AG09319 (cell line): ENCODE measurements at places on chromosomes 5 and 9.

GRCh38 chr9:3659647-3660046, 133.8 kb upstream of the RFX3 start:
- no peak for DNase-seq

DNA sequence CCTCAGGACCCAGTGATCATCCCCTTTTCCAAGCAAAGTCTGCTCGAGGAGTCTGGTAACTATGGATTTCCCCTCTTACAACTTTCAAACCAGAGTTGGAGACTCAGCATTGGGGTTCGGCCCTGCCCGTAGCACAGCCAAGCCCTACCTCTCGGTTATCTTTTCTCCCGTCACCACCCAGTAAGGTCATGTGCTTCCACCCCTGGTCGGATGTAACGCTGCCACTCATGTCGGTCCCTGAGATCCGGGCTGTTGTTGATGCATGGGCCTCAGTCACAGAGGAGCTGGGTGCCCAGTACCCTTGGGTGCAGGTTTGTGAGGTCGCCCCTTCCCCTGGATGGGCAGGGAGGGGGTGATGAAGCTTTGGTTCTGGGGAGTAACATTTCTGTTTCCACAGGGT, 1.2 kb downstream of the GALT start:
- no peak for DNase-seq

GRCh38 chr9:124632077-124632621, 125.0 kb upstream of the NR5A1 start:
- no peak for DNase-seq

- peak; percentile 39 for DNase-seq
Observed at GRCh38 chr9:14616188-14616982, 76.8 kb downstream of the ZDHHC21 start.

DNA sequence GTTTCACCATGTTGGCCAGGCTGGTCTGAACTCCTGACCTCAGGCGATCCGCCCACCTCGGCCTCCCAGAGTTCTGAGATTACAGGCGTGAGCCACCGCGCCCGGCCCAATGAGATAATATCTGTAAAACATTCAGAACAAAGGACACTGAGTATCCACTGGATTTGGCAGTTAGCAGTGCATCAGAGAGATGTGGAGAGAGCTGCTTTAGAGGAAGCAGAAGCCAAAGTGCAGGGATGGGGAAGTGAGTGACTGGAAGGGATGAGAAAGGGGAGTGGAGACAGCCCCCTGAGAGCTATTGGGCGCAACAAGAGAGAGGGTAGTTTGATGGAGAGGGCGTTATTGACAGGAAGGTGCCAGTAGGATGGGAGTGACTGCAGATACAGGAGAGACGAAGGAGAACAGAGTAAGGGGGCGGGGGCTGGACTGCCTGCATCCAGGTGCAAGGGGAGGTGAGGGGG, 157.5 kb upstream of the SHB start:
- DNase-seq, result no peak

DNA sequence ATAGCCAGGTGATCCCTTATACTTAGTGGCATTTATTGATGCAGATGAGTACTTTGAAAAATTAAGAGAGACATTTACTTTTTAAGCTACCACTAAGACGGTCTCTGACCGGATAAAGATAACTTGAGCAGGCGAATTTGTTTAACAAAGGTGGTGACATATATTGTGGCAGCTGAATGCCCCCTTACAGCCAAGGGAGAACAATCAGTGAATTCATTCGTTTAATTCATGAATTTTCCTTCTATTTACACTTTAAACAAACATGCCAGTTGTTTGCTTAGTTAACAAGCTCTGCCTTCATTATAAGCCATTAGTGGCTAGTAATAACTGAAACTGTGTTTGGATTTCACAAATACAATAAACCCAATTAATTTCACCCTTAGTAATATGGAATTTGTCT, 187.1 kb downstream of the AOPEP start:
- no peak for DNase-seq

- DNase-seq, result no peak
Observed at GRCh38 chr9:114696814-114697544, 15.0 kb upstream of the TEX48 start.

DNA sequence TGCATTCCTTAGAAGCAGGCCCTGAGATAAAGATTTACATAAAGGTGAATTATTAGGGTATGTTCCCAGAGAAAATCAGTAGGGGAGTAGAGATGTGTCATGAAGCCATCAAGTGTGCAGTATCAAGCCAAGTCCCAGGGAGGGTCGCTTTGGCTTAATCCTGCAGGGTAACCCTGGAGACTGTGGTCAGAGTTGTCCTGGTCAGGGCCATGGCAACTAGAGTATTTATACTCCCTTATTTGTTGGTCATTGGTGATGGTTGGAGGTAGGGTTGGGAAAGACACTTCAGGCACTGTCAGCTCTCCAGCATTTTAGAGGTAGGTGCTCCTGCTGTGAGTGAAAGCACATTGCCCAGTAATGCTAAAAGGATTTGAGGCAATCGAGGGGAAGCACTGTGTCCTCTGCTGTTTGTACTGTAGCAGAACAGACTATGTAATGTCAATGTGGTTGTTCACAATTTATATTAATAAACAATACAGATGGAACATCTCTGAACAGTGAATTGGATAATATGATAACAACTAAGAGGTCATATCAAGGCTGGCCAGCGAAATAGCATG, 108.9 kb downstream of the GDNF start:
- no peak for DNase-seq

DNA sequence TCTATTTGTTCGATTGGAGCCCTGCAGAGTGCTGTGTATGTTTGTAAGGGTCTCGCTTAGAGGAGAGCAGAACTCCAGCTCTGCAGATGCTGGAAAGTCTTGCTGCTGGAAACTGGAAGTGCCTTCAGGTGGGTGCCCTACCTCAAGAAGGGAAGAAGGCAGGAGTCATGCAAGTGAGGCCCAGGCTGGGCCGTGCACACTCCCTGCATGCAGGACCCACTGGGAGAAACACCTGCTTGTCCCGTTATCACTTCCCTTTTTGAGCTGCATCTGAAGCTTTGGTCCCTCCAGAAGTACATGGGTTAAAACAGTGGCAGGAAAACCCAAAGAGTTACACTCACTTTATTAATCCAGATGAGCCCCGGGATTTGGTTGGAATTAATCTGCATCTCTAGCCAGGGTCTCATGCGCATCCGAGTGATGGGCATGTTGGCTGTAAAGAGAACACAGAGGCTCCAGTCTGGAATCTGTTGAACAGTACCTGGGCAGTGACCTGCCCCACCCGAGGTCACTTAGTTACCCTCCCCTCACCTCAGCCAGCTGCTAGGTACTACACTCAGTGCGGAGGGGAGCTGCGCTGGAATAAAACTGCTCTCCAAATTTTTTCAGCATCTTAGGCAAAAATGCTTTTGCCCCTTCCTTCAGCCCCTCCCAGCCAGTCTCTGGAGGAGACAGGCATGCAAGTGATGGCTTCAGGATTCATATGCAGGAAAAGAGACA, 1.4 kb downstream of the IRF1 start:
- no peak for DNase-seq

- DNase-seq, result no peak
Observed at GRCh38 chr5:168097876-168098653, 193.4 kb upstream of the WWC1 start.

DNA sequence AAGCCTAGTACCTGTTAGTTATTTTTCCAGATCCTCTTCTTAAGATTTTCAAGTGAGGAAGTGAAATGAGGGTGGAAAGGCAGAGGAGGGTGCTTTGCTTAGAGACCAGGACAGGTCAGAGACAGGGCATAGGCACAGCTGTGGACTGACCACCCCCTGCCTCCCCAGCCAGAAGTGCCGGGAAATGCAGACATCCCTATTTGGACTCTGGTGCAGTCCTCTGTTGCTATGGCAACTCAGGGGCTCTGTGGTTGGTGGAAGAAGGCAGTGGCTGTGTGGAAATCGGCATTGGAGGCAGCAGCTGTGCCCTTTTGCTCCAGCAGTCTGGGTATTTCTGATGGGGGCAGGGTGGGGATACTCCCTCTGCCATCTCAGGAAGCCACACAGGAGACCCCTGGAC, 43.3 kb upstream of the NDFIP1 start:
- DNase-seq, result no peak

DNA sequence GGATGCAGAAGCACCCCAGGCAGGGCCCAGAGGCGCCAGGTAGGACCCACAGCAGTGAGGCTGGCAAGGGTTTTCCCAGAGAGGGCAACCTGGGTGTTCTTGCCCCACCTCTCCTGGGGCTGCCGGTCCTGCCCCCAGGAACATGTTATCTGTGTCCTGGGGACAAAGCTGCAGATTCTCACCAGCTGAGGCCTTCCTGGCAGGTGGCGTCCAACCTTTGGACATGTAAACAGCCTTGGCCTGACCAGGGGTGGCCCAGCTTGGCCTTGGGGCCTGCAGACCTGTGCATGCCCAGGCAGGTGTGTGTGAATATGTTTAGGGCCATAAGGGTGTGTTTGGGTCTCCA, 101.8 kb upstream of the LARP1 start:
- no peak for DNase-seq

DNA sequence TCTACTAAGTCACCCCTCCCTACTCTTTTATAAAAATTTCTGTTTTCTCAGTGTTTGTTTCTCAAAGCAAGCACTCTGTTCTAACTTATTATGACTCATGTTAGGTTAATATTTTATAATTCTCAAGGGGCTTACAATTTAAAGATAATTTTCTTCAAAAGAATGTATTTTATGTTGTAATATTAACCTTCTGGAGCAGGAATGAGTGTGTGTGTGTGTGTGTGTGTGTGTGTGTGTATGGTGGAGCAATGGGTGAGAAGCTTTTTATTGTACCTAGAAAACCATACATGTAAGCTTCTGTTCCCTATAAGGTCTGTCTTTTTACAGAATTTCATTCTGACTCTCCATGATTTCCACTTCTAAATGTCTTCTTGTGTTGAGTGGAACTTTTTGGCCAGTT, 63.0 kb downstream of the PBX3 start:
- no peak for DNase-seq

GRCh38 chr5:148107608-148108007, 43.8 kb downstream of the SPINK5 start:
- DNase-seq, result no peak

- DNase-seq, result no peak
Observed at GRCh38 chr5:181205761-181206649, 1.0 kb upstream of the TRIM7 start.

- peak; percentile 71 for DNase-seq
Observed at GRCh38 chr5:32760091-32760509, 49.0 kb downstream of the NPR3 start.

DNA sequence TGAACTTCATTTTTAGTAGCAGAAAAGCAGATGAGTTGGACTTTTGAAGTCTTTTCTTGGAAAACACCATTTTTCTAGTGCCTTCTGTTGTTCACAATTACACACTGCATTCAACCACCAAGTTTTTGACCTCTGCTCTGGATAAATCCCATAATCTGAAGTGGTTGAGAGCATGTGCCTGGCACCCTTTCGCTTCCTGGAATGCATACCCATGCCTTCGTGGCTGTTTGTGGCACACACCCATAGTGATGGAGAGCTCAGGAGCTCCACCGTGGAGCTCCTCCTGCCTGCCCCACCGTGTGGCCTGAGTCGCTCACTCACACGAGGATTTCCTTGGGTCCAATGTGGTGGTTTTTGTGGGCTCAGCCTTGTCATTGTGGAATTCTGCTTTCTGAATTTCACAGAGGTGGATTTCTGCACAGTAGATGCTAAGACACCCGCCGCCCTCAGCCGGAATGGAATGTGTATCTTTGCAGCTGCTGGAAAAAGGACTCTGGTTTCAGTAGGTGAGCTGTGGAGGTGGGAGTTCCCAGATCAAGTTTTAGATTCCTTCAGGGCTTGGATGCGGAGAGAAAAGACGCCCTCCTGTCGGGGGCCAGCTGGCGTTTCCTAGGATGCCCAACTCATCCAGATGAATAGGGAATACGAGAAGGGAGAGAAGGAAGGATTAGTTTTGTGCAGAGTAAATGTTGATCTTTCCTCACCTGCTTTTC, 500.4 kb downstream of the IRX1 start:
- DNase-seq, result no peak

DNA sequence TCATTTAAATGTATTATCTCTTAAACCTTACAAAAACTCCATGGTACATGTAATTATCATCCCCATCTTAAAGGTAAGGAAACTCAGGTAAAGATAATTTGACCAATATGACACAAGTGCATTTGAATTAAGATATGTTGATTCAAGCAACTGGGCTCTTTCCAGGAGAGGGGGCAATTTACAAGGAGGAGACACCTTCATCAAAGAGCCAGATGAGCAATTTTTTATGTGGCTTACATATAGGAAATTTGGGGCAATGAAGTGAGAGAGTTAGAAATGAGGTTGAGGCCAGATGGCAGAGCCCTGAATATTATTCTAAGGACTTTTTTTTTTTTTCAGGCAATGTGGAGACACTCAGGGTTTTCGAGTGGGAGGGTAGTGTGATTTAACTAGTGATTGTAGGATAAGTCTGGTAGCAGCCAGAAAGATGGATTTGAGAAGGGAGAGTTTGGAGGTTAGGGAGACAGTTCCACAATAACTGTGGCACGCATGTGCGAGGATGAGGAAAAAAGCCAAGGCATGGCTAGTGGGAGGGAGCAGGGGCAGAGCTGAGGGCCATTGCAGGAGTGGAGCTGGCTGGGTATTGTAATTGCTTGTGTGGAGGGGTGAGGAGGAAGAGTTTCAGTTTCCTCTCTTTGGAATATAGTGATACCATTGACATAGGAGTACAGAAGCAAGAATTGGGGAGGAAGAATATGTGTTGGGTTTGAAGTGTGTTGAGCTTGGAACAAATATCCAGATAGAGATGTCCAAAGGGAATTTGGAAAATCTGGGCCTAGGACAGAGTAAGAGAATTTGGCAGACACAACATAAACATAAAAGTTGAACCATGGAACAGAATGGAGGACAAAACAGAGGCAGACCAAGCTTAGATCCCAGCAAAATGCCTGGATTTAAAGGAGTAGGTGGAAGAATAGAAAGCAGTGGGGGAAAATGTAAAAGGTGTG, 72.0 kb downstream of the ACTBL2 start:
- DNase-seq, result no peak

- DNase-seq, result no peak
Observed at GRCh38 chr5:69083412-69083811, 10.4 kb upstream of the SLC30A5 start.

- DNase-seq, result no peak
Observed at GRCh38 chr5:144042156-144042555, 128.3 kb downstream of the YIPF5 start.

DNA sequence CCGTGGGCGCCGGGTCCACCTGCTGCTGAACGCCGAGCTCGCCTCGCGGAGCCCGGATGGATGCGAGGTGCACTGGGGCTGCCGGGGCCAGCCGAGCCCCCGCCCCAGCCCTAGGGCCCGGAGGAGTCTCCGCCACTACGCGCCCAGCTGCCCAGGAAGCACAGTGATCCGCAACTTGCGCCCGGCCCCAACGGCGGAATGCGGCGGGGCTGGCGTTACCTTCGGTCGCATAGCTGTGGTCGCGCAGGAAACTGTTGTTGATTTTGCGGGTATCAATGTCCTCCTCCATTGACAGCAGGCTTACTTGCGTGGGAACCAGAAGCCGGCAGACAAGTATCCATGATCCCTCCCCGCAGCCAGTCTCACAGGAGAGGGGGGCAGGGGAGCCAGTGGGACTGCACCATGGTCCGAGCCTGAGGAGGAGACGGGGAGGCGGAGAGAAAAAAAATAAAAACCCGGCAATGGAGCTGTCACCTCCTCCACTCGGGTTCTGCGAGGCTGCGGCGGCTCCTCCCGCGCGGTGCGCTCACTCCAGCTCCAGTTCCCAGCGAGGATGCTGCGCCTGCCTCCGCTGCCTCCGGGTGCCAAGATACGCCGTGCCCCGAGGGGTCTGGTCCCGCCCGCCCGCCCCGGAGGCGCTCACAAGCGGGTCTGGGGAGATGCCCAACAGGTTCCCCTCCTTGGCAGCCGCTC, 628 bp downstream of the PPP2R2B start:
- no peak for DNase-seq
